Stimulated activated memory B cell treated with anti-CD40 and anti-IgM and Interleukin-4, amounts not matched to agents 10 μg/mL and 1 μg/mL and 100 μg/mL, for 72 hours (primary cell): ENCODE measurements at places on chromosomes 2 and 18.

- ATAC-seq = no peak
Measured at GRCh38 chr2:86078774-86079545, 26.7 kb downstream of the POLR1A start.

GRCh38 chr2:177501186-177501585 lies 108.6 kb downstream of the AGPS start:
- ATAC-seq = no peak

GRCh38 chr2:24893934-24894333 lies 26.1 kb downstream of the ADCY3 start:
- ATAC-seq = no peak

GRCh38 chr2:237452861-237453260 lies 34.2 kb upstream of the MLPH start:
- ATAC-seq = no peak

GRCh38 chr18:74230922-74231714 lies 60.6 kb downstream of the CYB5A start:
- no peak for ATAC-seq

GRCh38 chr2:197846777-197847176 lies 42.4 kb downstream of the PLCL1 start:
- no peak for ATAC-seq

DNA sequence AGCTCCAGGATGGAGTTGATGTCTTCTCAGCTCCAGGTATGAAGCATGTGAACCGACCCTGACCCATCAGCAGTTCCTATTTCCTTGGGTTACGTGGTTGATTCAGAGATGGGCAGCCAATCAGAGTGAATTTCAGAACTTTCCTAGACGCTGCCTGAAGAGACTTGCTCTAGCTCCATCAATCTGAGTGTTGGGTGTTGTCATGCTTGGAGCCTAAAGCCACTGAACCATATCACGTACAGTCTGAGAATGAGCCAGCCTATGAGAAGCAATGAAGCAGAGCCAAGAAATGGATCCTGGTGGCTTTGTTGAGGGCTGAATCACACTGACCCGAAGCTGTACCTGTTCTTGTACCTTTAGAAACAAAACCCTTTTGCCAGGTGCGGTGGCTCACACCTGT lies 19.6 kb upstream of the KLF7 start:
- ATAC-seq = no peak

DNA sequence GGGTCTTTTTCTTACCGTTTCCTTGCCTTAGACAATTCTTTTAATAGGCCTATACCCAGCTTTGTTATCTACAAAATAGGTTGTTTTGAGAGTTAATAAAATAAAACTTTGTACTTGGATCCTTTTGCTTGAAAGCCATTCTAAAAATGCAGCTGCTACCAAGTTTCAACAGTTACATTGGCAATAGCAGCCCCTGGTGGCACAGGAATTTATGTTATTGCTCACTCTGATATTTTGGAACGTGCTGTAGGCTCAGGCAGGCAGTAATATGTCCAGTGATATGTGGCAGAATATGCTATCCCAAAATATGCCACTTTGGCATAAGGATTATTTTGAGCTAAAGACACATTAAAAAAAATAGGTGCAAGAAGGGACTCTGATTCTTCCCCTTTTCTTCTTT lies 6.7 kb upstream of the COMMD1 start:
- ATAC-seq = no peak

DNA sequence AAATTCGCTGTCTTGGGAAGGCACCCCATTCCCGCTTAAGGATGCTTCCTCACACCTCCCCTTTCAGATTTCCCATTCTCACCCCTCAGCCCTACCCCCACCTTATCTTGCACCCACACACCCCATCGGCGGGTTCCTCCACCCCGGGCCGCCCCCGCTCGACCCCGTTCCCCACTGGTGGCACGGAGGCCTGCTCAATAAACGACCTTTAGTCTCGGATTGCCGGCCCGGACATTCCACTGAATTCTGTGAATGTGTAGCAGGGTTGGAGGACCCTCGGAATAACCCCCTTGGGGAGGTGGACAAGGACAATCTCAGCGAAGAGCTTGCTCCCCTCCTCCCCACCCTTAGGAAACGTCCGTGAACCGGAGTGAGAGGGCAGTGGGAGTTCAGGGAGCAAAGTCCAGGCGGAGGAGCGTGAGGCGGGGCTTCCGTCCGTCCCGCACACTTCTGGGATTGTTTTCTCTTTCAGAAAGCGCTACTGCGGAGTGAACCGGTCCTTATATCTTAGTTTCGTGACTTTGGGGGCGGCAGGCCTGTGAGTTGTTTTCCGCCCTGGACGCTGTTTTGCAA lies 2.8 kb upstream of the LBX2 start:
- ATAC-seq = no peak

GRCh38 chr2:138359532-138359931 lies 142.0 kb upstream of the SPOPL start:
- no peak for ATAC-seq

DNA sequence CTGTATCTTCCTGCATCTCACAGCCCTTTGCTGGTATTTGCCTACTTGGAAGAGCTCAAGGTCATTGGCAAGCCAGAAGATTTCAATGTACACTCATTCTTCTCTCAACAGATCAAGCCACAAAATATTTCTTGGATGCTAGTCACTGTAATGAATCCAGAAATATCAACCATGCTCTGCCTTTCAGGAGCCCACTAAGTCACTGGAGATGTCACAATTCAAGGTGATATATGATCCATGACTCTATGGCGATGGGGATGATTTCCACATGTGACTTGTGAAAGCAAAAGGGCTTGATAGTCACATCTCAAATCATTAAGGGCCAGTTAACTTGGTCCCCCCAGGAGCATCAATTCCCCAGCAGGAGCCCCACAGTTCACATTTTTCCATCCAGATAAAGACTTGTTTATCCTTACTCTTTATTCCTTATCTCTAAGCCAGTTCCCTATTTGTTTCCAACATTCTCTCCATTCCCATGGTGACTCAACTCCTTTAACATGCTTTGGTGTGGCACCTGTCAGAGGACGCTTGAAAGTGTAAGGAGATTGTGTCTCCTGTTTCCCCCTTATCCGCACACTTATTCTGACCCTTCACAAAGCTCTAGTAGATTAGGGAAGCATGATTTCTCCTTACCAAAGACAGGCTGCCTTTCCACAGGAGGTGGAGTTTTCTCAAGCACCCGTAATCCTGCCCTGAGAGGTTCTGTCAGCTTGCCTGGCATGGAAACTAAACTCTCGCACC lies 15.8 kb downstream of the PKDCC start:
- no peak for ATAC-seq

DNA sequence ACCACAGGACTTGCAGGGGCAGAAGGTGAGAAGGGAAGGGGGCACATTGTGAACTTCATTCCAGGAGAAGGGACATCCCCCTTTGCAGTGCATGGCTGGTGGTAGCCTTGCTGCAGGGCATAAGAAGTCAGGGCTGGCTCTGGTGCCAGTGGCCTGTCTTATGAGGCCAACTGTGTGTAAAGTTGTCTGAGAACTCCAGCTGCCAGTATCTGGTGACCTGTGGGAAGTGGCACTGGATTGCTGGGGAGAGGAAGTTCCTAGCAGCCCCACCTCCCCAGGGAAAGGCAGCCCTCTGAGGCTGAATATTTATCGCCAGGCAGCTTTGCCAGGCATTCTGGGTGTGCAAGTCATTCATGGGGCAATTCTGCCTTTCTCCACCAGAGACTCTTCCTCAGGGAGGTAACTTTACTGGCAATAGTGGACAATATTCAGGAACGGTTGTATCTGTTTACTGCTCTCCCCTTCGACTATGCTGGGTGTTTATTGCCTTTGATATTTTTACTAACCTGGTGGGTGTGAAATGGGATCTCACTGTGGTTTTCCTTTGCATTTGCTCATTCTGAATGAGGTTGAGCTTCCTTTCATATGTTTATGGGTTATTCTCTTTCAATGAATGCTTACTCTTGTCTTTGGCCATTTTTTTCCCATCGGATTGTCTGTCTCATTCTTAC lies 12.3 kb downstream of the TRPM8 start:
- no peak for ATAC-seq

GRCh38 chr2:217901400-217901799 lies 101.4 kb downstream of the TNS1 start:
- no peak for ATAC-seq

- ATAC-seq = no peak
Measured at GRCh38 chr2:58436872-58437271, 195.7 kb upstream of the FANCL start.

DNA sequence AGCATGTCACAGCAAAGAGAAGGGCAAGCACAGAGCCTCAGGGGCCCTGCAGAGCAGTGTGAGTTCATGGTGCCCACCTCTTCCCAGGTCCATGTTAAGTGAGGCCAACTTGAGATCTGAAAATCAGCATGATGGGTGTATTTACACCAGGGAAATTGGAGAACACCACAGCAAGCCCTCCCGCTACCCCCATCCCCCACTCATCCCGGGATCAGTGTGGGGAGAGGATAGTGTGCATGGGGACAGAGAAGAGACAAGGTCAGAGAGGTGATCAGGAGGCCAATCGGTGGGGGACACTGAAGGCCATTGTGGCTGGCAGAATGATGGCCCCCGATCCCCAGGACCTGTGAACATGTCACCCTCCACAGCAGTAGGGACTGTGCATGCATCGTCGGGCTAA lies 54.7 kb downstream of the PTGR3 start:
- ATAC-seq = no peak

DNA sequence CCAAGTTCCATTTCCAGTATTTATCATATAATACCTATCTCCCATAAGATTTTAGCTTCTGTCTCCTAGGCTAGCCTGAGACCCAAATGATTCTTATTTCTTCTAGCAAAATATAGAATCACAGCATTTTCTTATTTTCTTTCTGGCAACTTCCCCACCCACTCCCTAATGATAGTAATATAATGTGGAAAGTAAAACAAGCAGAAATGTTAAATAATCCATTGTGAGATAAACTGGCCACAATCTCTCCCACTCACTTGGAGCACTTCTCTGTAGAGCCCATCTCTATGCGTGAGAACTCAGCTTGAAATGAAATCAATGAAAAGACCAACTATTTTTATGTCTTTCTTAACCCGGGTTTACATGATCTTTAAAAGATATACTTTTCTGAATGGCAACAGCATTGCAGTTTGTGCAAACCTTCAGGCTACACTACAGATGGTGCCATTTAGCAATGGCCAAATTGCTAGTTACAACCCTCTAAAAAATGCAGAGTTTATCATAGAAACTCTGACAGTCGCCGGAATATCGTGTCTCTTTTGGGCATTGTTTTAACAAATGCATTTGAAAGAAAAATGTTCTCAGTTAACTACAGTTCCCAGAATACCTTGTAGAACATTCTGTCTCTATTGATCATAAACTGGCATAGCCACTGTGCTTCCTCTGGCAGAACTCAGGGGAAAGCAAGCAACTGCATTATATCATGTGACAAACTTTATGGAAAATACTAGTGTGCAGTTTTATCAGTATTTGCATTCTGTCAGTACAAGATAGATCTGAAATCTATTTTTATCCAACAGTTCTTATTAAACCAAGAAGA lies 1407.4 kb upstream of the ZEB2 start:
- no peak for ATAC-seq

DNA sequence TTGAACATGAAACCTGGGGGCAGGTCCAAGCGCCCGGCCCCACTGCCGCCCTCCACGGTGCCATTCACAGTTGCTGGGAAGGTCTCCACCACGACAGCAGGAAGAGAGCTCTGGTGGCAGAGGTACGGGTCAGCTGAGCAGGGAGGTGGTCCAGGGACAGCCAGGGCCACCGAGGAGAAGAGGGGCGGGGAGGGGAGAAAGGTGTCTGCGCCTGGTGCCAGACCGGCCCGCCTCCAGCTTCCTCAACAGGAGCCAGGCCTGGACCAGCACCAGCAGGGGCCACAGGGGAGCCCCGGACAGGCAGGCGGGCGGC lies 56.2 kb downstream of the BIN1 start:
- no peak for ATAC-seq
